Osteoblast (primary cell): ENCODE measurements at places on chromosomes 3 and 15. TPM values are rescaled to one million over a fixed set of nuclear protein-coding genes. Genes with fewer than 3 reads are reported as not detected.

The WDR49 gene
- under 0.01 TPM in 1 of 2 replicates, not detected in the other for total RNA-seq

The SHF gene
- total RNA-seq: 3.3 and 4.1 TPM in 2 replicates

- DNase-seq: no peak
Observed at GRCh38 chr15:80507131-80507530, 102.9 kb downstream of the ARNT2 start.

- DNase-seq: no peak
Observed at GRCh38 chr3:123020709-123021108, 6.9 kb downstream of the SEMA5B start.

- DNase-seq: peak; percentile 54
Observed at GRCh38 chr15:75508840-75509532, 57.5 kb upstream of the SIN3A start.

DNA sequence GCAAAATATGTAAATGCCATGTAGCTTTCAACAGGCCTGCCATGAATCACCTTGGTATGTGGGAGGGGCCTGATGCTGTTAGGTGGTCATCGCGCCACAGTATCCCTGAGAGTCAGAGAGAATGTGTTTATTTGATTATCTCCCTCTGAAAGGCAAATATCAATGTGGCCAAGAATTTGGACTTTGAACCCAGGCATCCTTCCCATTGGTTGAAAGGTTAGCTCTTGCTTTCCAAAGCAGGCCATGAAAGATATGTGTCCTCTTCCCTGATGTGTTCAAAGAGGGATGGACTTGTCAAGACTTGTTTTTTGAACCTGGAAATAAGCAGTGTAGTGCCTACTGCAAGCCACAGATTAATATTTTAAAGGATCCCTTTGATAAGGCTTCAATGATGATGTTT lies 36.7 kb downstream of the SRP14 start:
- DNase-seq: no peak

- DNase-seq: no peak
Observed at GRCh38 chr3:108415661-108416060, 94.7 kb downstream of the MYH15 start.

DNA sequence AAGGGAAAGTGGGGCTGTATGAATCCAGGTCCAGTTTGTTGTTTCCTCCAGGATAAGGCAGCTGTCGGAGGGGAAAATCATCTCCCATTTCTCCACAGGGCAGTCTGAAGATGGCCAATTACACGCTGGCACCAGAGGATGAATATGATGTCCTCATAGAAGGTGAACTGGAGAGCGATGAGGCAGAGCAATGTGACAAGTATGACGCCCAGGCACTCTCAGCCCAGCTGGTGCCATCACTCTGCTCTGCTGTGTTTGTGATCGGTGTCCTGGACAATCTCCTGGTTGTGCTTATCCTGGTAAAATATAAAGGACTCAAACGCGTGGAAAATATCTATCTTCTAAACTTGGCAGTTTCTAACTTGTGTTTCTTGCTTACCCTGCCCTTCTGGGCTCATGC lies 911 bp downstream of the CCRL2 start:
- no peak for DNase-seq

GRCh38 chr15:82110144-82110543 lies 64.3 kb upstream of the MEX3B start:
- DNase-seq: no peak

DNA sequence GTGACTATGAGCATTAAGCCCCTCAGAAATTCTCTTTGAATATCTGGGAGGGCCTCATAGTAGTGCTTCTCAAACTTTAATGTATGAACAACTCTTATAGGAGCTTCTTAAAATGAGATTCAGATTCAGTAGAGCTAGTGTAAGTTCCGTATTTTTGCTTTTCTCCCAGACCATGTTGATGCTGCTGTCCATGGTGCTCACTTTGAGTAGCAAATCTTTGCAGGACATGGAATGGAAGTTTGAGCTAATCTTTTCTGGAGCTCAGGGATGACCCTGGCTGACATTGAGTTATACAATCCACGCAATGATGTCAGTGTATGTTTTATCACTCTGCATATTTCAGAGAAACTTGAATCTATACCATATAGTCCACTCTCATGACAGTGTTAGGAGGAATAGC lies 134.2 kb downstream of the OTOL1 start:
- no peak for DNase-seq

GRCh38 chr3:158792709-158793108 lies 9.1 kb upstream of the MFSD1 start:
- DNase-seq: peak; percentile 92

DNA sequence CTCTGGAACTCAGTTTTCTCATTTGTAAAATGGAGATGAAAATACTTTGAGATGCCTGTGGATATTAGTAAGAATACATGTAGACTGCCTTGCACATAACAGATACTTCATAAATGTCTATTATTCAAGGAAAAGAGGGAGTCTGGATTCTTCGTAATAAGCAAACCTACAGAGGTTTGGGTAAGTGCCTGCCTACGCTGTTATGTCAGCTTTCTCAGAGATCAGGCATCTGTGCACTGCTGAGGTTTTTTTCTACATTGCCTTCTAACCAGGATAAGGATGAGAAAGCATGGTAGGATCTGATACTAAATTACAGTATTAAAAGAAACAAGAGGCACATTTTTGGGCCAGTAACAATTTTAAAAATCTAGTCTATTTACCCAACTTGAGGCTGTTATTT lies 10.9 kb downstream of the MCTP2 start:
- DNase-seq: no peak

The GNAT1 gene
- total RNA-seq: not detected in 2 replicates

- no peak for DNase-seq
Observed at GRCh38 chr15:91881569-91882297, 28.2 kb downstream of the SLCO3A1 start.

The CISH gene
- 1.1 and 1.2 TPM in 2 replicates for total RNA-seq

The DTX3L gene
- total RNA-seq: 30.6 and 33.7 TPM in 2 replicates

GRCh38 chr15:26443321-26443720 lies 329.5 kb downstream of the GABRB3 start:
- DNase-seq: no peak

The PRR23E gene
- total RNA-seq: not detected in 2 replicates

DNA sequence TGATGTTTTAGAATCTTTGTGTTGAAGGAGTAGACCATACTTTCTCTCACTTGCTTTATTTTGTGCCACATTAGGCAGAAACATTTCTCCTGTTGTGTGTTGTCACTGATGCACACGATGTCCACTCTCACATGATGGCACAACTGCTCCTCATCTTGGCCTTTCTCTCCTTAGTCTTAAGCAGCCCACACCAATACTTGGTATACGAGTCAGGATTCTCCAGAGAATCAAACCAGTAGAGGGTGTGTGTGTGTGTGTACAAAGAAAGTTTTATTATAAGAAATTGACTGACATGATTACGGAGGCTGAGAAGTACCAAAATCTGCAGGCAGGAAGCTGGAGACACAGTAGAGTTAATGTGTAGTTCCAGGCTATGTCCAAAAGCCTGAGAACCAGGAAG lies 187.1 kb downstream of the ALCAM start:
- no peak for DNase-seq

The GOLGA6L4 gene
- total RNA-seq: 1.5 and 1.8 TPM in 2 replicates

The NMNAT3 gene
- total RNA-seq: 0.36 and 0.59 TPM in 2 replicates

The TLE3 gene
- 21.5 and 29.7 TPM in 2 replicates for total RNA-seq

- no peak for DNase-seq
Observed at GRCh38 chr3:47384425-47384824, 3.6 kb downstream of the PTPN23 start.

DNA sequence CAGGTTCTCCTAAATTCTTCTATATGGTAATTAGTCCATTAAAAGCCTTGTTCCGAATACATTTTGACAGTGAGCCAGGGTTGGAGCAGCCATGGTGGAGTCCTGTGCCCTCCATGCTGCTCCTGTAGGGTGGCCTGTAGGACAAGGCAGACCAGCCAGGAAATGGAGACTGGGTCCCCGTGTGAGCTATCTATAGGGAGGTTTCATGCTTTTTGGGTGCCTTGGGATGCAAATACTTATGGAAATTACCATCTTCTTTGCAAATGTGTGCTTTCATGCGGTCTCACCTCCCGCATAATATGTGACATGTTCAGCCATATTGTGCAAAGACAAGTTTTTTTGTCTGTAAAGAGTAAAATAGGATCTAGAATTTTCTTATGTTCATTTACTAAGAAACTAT lies 58.0 kb upstream of the FURIN start:
- no peak for DNase-seq

The DISP2 gene
- 0.29 and 0.36 TPM in 2 replicates for total RNA-seq

- peak; percentile 87 for DNase-seq
Observed at GRCh38 chr3:52827441-52827840, 3.0 kb downstream of the ITIH4 start.

DNA sequence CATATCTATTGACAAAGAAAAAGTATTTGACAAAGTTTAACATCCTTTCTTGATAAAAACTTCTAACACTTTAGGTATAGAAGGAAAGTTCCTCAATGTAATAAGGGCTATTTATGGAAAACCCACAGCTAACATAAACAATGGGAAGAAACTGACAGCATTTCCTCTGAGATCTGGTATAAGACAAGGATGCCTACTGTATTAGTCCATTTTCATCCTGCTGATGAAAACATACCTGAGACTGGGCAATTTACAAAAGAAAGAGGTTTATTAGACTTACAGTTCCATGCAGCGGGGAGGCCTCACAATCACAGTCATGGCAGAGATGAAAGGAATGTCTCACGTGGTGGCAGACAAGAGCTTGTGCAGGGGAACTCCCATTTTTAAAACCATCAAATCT lies 17.8 kb upstream of the CLDN1 start:
- no peak for DNase-seq

The NR1I2 gene
- total RNA-seq: 0.36 TPM in 1 of 2 replicates, not detected in the other

The HACL1 gene
- total RNA-seq: 31.5 and 34.7 TPM in 2 replicates

GRCh38 chr15:74171965-74172541 lies 1.5 kb upstream of the ISLR start:
- DNase-seq: no peak

DNA sequence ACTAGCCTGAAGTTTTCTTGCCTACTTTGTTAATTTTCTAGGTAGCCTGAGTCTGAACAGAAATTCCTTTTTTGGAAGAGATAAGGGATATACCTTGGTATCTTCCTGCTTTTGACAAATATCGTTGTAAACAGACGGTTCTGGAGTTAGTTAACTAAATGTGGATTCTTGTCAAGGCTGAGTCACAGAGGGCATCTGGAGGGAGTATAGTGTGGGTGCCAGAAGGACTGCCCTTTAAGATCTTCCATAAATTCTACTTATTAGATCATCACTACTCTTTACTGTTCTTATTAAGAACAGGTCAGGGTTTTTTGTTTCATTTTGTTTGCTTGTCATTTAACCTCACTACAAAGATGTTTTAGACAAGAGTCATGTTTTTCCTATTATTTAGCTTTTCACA lies 125.3 kb upstream of the SKOR1 start:
- DNase-seq: peak; percentile 48

GRCh38 chr3:10716964-10717363 lies 99.1 kb upstream of the SLC6A11 start:
- DNase-seq: no peak

- peak; percentile 90 for DNase-seq
Observed at GRCh38 chr3:30347679-30348216, 258.7 kb upstream of the TGFBR2 start.

The WDR93 gene
- under 0.01 and 0.36 TPM in 2 replicates for total RNA-seq

GRCh38 chr3:109944836-109945235 lies 607.5 kb upstream of the DPPA4 start:
- no peak for DNase-seq

- no peak for DNase-seq
Observed at GRCh38 chr3:190326930-190327329, 4.7 kb upstream of the CLDN1 start.

DNA sequence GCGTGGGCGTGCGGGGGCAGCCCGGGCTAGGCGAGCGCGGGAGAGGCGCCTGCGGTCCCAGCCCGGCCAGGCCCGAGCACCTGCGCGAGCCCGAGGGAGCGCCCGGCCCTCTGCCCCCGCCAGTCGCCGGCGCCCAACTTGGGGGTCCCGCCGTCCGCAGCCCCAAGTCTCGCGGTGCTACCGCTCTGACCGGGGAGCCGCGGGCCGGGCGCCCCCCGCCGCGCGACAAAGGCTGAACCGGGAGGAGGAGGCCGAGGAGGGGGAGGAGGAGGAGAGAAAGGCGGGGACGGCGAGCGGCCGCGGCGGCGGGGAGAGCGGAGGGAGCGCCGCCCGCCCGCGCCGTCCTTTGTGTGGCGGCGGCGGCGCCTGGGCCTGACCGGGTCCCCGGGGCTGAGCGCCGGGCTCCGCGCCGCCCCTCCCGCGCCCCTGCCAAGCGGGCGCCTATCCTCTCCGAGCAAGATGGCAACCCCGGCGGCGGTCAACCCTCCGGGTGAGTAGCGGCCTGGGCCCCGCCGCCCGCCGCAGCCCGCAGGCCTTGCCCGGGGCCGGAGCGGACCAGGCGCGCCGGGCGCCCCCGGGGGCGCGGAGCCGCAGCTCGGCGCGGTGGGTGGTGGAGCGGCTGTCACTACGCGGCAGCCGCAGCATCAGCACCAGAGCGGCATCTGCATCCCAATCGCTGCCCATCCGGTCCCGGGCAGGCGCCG lies at the start of gene ARNT2:
TSS of gene ARNT2 (plus strand) at position 326 of the 704 bp plus-strand sequence. CDS start at position 460, 134 bp downstream.
- DNase-seq: peak; percentile 95

DNA sequence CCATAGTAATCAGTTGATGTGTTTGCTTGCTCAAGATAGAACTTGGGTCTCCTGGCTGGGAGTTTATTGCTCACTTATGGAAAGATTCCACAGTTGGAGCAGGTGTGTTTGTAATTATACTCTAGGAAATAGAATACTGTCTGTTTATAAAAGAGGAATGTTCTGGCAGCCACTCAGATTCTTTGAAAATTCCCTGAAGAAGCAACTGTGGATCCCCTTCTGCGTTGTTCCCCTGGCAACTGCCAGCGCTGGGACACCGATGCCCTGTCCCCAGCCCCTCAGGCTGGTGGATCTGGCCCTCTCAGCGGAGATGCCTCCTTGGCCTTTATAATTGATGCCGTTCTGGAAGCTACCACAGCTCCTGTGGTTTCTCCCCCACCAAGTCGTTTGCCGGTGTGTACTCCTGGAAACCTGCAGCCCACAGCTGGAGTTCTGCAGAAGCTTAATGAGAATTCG lies 225.9 kb downstream of the ITPR1 start:
- no peak for DNase-seq
